Upper lobe of left lung (tissue), 6 donors: ENCODE measurements at places on chromosomes 6 and 20.

DNA sequence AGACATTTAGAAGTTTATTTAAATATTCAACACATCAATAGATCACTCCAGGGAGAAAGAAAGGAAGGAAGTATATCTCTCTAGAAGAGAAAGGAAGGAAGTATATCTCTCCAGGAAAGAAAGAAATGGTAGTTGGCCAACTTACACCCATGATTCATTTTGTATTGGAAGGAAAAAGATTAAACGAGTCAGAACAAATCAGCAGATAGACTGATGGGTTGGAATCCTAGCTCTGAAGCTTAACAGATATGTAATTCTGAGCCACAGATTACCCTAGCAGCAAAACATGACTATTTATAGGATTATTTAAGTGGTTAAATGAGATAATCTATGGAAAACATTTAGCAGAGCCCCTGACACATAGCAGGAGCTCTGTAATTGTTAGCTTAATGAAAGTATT is 27.1 kb downstream of the COL12A1 start:
- no peaks in the 10 kb centered on the region for H3K4me1 ChIP-seq
- H3K27me3 ChIP-seq = no peaks in the 10 kb centered on the region
- no peaks in the 10 kb centered on the region for H3K36me3 ChIP-seq
- no peak overlapping the region for H3K27ac ChIP-seq
- no peak for DNase-seq

GRCh38 chr6:71012866-71013469 is 56.1 kb upstream of the B3GAT2 start:
- DNase-seq = no peak
- H3K27me3 ChIP-seq = no peaks in the 10 kb centered on the region
- no peak overlapping the region for H3K4me3 ChIP-seq
- no peak overlapping the region for H3K27ac ChIP-seq
- H3K36me3 ChIP-seq = no peaks in the 10 kb centered on the region

- H3K4me3 ChIP-seq = no peak overlapping the region
- no peak overlapping the region for H3K27ac ChIP-seq
- H3K36me3 ChIP-seq = no peaks in the 10 kb centered on the region
Measured at GRCh38 chr20:11242320-11242719, 568.5 kb upstream of the JAG1 start.

DNA sequence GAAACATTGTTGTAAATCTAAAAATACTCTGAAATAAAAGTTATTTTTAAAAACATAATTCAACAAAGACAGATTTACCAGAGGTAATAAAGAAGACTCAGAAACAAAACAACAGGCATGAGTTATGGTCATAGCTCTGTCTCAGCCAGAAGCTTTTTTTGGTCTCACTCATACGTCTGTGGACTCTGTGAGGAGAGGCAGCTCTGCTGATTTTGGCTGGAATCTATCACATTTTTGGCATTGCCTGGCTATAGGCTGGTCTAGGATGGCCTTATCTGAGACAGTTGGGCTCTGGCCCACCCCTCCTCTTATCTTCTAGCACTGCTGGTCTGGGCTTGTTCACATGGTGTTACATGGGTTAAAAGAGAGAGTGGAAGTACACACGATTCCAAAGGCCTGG is 514.0 kb upstream of the BTBD3 start:
- H3K36me3 ChIP-seq = no peaks in the 10 kb centered on the region
- H3K27me3 ChIP-seq = no peaks in the 10 kb centered on the region
- DNase-seq = no peak
- no peak overlapping the region for H3K27ac ChIP-seq

- H3K27ac ChIP-seq = no peak overlapping the region
- H3K27me3 ChIP-seq = no peaks in the 10 kb centered on the region
- H3K4me3 ChIP-seq = no peak overlapping the region
- no peaks in the 10 kb centered on the region for H3K4me1 ChIP-seq
- DNase-seq = no peak
- H3K36me3 ChIP-seq = peaks cover 11% of the 10 kb centered on the region
Measured at GRCh38 chr6:13292774-13293173, 35.6 kb downstream of the TBC1D7 start.

DNA sequence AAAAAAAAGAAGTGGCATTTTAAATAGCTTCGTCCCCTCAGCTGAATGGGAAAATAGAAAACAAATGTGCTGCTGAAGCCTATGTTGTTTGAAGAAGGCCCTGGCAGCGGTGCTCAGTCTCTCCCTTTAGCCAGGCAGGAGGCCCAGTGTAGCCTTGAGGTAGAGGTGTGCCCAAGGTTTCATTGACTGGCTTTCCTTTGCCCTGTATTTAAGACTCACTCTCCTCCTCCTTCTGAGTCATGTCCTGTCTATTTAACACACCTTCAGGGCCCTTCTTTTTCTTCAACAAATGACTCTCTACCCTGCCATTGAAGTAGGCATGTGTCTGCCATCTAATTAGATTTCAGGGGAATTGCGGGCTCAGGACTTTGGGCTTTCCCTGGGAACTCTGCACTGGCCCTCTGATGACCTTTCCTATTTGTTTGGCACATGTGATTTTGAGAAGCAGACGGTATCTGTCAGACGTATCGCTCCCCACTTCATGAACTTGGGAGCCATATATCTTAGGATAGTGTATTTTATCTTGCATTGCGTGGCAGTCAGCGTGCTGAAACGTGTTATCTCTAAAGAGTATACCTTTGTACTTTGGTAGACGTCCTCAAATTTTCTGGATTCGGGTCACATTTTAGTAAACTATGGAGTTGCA is 4.3 kb downstream of the TJAP1 start:
- H3K4me1 ChIP-seq = peaks cover 27% of the 10 kb centered on the region
- H3K27me3 ChIP-seq = no peaks in the 10 kb centered on the region
- H3K36me3 ChIP-seq = peaks cover 7% of the 10 kb centered on the region
- H3K4me3 ChIP-seq = no peak overlapping the region
